ENCODE measurements at places on chromosomes 5 and 9. TPM values are rescaled to one million over a fixed set of nuclear protein-coding genes. Genes with fewer than 3 reads are reported as not detected.

GRCh38 chr9:108996643-108997042, 16.7 kb downstream of the CTNNAL1 start:
- H3K4me1 ChIP-seq, result peaks cover 21% of the 10 kb centered on the region
- no peak overlapping the region for H3K4me3 ChIP-seq
- DNase-seq, result no peak
- H3K27me3 ChIP-seq, result no peaks in the 10 kb centered on the region

The TUSC1 gene
- 8.4 TPM for total RNA-seq

DNA sequence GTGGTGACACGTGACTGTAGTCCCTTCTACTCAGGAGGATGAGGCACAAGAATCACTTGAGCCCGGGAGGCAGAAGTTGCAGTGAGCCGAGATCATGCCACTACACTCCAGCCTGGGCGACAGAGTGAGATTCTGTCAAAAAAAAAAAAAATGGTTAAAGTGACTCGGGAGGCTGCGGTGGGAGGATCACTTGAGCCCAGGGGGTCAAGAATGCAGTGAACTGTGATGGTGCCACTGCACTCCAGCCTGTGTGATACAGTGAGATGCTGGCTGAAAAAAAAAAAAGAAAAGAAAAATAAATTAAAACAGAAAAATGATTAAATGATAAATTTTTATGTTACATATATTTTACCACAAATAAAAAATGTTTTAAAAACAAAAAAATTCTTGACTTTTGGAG, 51.9 kb downstream of the KLF4 start:
- peaks cover 3% of the 10 kb centered on the region for H3K4me1 ChIP-seq
- H3K27ac ChIP-seq, result no peak overlapping the region
- no peaks in the 10 kb centered on the region for H3K36me3 ChIP-seq
- no peak for DNase-seq

The LVRN gene
- not detected for total RNA-seq

The LRRC70 gene
- total RNA-seq, result 4.8 TPM

The SPATA31D4 gene
- total RNA-seq, result not detected

- H3K4me3 ChIP-seq, result no peak overlapping the region
- peaks cover 9% of the 10 kb centered on the region for H3K4me1 ChIP-seq
- H3K27ac ChIP-seq, result peak overlapping the region; percentile 48
- H3K27me3 ChIP-seq, result no peaks in the 10 kb centered on the region
- no peaks in the 10 kb centered on the region for H3K36me3 ChIP-seq
Observed at GRCh38 chr5:172559004-172559932, 81.8 kb upstream of the NEURL1B start.

- no peak for DNase-seq
- H3K27ac ChIP-seq, result no peak overlapping the region
- H3K27me3 ChIP-seq, result no peaks in the 10 kb centered on the region
Observed at GRCh38 chr9:83405759-83406158, 132.4 kb downstream of the FRMD3 start.

GRCh38 chr5:134460551-134460950, 48.9 kb upstream of the CDKN2AIPNL start:
- DNase-seq, result no peak
- H3K27ac ChIP-seq, result no peak overlapping the region
- no peaks in the 10 kb centered on the region for H3K36me3 ChIP-seq
- H3K4me1 ChIP-seq, result peaks cover 17% of the 10 kb centered on the region

GRCh38 chr9:131804826-131805225, 65.0 kb upstream of the RAPGEF1 start:
- H3K36me3 ChIP-seq, result no peaks in the 10 kb centered on the region
- H3K4me3 ChIP-seq, result no peak overlapping the region

The ERAP2 gene
- total RNA-seq, result 21.8 TPM

- H3K4me1 ChIP-seq, result no peaks in the 10 kb centered on the region
- DNase-seq, result peak; percentile 62
- no peaks in the 10 kb centered on the region for H3K36me3 ChIP-seq
- no peak overlapping the region for H3K4me3 ChIP-seq
Observed at GRCh38 chr9:105157171-105157583, 87.3 kb upstream of the SLC44A1 start.

- no peak for DNase-seq
- H3K4me1 ChIP-seq, result peaks cover 22% of the 10 kb centered on the region
- no peaks in the 10 kb centered on the region for H3K27me3 ChIP-seq
- no peak overlapping the region for H3K27ac ChIP-seq
- H3K4me3 ChIP-seq, result no peak overlapping the region
Observed at GRCh38 chr5:74433255-74433895, 207.2 kb downstream of the ENC1 start.

DNA sequence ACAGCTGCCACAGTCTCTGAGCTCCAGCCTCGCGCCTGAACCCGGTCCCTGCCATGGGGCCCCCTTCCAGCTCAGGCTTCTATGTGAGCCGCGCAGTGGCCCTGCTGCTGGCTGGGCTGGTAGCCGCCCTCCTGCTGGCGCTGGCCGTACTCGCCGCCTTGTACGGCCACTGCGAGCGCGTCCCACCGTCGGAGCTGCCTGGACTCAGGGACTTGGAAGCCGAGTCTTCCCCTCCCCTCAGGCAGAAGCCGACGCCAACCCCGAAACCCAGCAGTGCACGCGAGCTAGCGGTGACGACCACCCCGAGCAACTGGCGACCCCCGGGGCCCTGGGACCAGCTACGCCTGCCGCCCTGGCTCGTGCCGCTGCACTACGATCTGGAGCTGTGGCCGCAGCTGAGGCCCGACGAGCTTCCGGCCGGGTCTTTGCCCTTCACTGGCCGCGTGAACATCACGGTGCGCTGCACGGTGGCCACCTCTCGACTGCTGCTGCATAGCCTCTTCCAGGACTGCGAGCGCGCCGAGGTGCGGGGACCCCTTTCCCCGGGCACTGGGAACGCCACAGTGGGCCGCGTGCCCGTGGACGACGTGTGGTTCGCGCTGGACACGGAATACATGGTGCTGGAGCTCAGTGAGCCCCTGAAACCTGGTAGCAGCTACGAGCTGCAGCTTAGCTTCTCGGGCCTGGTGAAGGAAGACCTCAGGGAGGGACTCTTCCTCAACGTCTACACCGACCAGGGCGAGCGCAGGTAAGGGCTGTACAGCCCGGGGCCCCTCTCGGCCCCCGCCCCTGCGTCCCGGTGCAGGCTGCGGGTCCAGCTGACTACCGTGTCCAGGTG, 509 bp downstream of the LVRN start:
- H3K36me3 ChIP-seq, result no peaks in the 10 kb centered on the region
- peak; percentile 85 for DNase-seq
- peaks cover 12% of the 10 kb centered on the region for H3K27me3 ChIP-seq
- H3K4me1 ChIP-seq, result peaks cover 18% of the 10 kb centered on the region
- H3K4me3 ChIP-seq, result peak overlapping the region; percentile 42

DNA sequence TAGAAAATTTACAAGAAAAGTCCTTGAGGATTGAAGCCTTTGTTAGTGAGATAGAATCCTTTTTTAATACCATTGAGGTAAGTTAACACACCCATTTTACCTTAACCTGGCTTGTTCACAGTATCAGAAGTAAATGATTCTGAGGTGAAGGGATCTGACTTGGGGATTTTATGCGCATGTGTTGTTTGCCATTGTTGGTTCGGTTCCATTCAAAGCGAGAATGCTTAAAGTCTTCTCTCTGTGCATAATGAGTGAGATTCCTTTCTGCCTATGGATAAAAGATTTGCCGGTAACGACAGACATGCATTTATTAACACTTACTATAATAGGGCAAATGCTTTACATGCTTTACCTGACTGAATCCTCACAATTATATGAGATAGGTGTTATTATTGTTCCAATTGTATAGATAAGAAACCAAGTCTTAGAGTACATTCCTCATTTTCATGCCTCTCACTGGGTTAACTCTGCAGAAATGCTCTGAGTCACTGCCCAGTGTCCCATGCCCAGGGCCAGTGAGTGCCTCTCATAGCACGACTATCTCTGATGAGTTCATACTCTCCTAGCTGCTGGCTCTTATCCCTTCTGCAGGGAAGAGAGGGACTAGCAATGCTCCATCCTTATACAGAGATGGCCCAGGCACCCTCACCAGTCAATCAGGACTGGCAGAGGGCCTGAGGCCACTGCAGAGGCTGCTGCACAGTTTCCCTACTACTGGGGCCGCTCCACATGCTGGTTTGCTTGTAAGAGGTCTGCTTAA, 54.4 kb downstream of the CMYA5 start:
- H3K4me1 ChIP-seq, result no peaks in the 10 kb centered on the region
- no peak for DNase-seq
- H3K4me3 ChIP-seq, result no peak overlapping the region
- H3K36me3 ChIP-seq, result no peaks in the 10 kb centered on the region
- H3K27me3 ChIP-seq, result no peaks in the 10 kb centered on the region

- H3K4me1 ChIP-seq, result no peaks in the 10 kb centered on the region
- H3K4me3 ChIP-seq, result no peak overlapping the region
- DNase-seq, result peak; percentile 29
- no peak overlapping the region for H3K27ac ChIP-seq
- H3K27me3 ChIP-seq, result no peaks in the 10 kb centered on the region
Observed at GRCh38 chr5:80093796-80094195, 58.6 kb downstream of the THBS4 start.

DNA sequence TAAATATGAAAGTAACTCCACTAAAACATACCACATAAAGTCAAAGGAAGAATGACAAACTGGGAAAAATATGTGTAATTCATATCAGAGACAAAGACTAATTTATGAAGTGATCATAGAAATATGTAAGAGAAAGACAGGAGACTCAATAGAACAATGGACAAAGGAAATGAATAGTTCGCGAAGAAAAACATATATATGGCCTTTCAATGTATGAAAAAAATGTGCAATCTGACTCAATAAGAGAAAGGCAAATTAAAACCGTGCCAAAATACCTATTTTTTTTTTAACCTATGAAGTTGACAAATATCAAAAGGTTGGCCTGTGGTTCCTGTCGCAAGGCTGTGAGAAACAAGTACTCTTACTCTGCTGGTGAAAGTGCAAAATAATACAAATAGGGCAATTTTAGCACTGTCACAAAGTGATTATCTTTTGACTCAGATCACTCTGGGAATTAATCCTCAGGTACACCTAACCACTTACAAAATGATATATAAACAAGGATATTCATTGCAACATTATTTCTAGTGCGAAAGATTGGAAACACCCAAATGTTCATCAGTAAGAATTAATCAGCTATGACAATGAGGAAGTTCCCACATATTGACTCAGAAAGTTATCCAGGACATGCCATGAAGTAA, 3.7 kb downstream of the C9 start:
- H3K4me1 ChIP-seq, result no peaks in the 10 kb centered on the region
- no peak overlapping the region for H3K27ac ChIP-seq
- H3K36me3 ChIP-seq, result no peaks in the 10 kb centered on the region
- DNase-seq, result no peak

DNA sequence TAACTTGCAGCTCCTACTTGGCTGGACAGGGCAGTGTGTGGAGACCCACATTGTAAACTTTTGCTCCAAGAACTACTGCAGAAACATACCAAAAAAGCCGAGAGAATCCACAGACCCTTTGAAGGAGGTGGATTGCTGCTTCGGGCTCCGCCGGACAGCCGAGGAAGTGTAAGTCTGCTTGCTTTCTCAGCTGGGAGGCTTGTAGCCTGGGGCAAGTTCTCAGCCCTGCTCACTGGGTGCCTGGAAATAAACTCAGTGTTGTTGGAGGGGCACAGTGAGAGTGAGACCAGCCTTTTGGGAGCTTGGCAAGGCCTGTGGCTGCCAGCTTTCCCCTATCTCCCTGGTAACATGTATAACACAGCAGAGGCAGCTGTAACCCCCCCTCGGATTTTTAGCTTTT, 215.6 kb downstream of the SYK start:
- H3K4me1 ChIP-seq, result no peaks in the 10 kb centered on the region
- H3K27ac ChIP-seq, result no peak overlapping the region
- no peaks in the 10 kb centered on the region for H3K27me3 ChIP-seq
- no peak for DNase-seq

The PRELID1 gene
- 96.7 TPM for total RNA-seq

DNA sequence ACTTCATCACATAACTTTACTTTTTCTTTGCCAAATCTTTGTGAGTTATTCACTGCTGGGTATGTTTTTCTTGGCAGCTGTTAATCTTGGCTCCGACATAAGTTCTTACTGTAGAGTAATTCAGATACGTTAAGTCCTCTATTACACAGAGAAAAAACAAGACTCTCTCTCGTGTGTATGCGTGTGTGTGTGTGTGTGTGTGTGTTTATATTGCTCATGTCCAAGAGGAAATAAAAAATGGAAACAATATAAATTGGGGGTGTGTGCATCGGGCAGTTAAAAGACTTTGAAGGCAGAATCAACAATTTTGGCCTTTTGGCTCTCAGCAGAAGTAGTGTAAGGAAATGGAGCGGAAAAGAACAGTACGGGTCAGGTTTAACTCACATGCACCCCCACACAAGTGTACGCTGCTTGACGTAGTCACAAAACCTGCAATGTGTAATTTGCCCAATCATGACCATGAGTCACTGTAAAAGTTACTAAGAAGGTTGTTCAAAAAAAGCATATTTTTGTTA, 67.2 kb upstream of the IFNE start:
- H3K4me1 ChIP-seq, result peaks cover 5% of the 10 kb centered on the region
- DNase-seq, result no peak
- H3K4me3 ChIP-seq, result no peak overlapping the region
- H3K27ac ChIP-seq, result no peak overlapping the region
- no peaks in the 10 kb centered on the region for H3K27me3 ChIP-seq

DNA sequence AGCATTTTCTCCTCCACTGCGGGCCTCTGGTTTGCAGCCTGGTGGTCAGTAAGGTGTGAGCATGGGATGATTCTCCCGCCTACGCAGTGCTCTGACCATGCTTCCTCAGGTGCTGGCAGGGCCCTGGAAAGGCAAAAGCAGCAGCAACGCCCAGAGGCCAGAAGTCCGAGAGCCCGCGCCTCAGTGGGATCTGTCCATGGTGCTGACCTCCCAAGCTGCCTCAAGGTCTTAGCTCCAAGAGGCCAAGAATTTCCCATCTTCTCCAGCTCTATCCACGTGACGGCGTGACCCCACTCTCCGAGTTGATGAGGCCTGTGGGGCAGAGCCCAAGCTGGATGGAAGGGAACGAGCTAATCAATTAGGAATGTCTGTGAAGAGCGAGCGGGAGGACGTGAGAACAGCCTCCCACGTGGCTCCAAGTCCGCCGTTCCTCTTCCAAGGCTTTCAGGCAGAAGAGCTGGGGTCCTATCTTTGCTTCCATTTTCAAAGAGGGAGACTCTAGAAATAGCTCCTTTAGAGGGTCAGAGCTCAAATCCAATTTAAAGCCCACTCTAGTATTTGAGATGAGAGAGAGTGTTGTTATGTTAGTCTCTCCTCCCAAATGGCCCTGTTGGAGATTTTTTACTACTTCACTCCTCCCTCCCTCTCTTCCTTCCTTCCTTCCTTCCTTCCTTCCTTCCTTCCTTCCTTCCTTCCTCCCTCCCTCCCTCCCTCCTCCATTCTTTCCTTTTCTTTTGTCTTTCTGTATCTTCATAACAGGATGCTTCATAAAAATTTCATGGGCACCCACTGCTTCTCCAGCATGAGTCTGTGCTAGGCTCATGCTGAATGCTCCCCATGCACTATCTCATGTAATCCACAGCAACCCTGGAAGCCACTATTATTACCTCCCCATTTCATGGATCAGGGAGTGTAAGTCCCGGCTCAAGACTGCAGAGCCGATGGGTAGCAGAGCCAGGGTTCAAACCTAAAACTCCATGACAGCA, 69.3 kb downstream of the OLFM1 start:
- H3K36me3 ChIP-seq, result no peaks in the 10 kb centered on the region
- H3K27me3 ChIP-seq, result no peaks in the 10 kb centered on the region
- no peak overlapping the region for H3K27ac ChIP-seq
- H3K4me1 ChIP-seq, result no peaks in the 10 kb centered on the region
- no peak overlapping the region for H3K4me3 ChIP-seq
- DNase-seq, result peak; percentile 27

GRCh38 chr5:139315056-139315615, 21.6 kb downstream of the MATR3 start:
- H3K27ac ChIP-seq, result no peak overlapping the region
- H3K4me3 ChIP-seq, result no peak overlapping the region
- no peaks in the 10 kb centered on the region for H3K27me3 ChIP-seq
- no peak for DNase-seq
- H3K36me3 ChIP-seq, result peaks cover 56% of the 10 kb centered on the region
